SW 1271 (cell line): ENCODE measurements at places on chromosomes 5 and 9.
A peak's percentile ranks its signal among the peaks of the same experiment; 100 is the strongest.

- DNase-seq: no peak
Observed at GRCh38 chr5:8316608-8317280, 447.8 kb downstream of the MTRR start.

- DNase-seq: no peak
Observed at GRCh38 chr5:175816348-175816747, 55.0 kb upstream of the CPLX2 start.

DNA sequence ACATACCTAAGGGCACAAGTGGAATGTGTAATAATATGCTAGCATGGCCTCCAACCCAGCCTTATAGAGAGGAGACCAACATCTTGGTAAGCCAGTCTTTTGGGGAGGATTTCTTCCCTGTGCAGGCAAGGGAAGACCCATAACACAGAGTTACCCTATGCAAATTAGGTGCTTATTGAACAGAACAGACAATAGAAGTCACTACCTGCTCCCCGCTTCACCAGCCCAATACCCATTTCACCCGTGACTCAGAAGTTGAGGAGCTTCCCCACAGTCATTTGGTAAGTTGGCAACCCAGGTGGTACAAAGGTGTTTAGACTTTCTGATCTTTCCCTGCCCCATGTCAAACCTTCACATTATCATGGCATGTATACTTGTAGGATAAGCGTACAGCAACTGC is 44.6 kb downstream of the AOPEP start:
- no peak for DNase-seq

DNA sequence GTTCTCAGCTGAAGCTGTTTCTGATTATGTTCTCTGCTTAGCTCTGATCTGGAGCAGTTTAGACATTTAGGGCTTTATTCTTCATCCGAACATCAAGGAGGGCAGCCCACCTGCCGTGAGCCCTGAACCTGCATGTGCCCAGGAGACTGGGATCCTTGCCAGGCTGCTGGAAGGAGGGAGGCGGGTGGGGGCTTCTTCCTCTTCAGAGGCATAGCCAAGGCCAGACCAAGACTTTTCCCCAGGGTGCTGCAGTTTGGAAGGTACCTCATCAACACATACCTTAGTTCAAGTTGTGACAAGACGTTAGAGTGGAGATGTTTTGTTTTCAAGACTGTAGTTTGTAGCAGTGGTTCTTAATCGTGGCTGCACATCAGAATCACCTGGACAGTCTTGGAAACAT is 64.9 kb downstream of the RALGPS1 start:
- DNase-seq: no peak

DNA sequence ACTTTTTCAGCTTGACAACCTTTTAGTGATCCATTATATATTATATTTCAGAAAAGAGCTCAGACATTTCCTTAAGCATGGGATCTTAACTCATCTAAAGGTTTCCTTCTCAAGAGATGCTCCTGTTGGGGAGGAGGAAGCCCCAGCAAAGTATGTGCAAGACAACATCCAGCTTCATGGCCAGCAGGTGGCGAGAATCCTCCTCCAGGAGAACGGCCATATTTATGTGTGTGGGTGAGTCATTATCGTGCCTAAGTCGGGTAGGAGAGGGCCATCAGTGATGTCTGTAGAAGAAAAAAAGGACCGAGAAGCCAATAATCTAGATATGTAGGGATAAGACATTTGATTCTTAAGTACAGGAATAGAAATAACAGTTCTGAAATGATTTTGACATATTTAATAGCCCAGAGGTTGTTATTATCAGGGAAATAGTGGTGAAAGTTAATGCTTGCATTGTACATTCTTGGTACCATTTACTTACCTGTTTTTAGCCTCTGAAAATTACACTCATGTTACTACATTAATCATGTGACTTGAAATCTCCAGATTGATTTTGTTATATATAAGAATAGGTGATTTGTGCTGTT is 28.2 kb downstream of the MTRR start:
- DNase-seq: peak; percentile 36

- no peak for DNase-seq
Observed at GRCh38 chr5:143398451-143399237, 4.8 kb downstream of the NR3C1 start.

DNA sequence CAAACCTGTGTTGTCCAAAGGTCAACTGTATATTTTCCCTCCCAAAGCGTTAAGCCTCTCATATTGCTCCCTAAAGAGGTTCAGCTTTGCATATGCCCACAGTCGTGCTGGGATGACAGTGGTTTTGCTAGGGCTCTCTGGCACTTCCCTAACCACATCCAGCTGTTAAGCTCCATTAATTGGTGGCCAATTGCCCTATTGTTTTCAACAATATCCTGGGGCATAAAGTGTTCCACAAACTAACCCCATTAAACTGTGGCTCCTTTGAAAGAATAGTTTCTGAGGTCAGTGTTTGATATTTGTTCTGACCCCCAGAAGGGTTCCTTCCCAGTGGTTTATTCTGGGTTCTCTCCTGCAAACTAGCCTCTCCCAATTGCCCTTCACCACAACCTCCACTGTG is 194.5 kb downstream of the HSD17B3 start:
- no peak for DNase-seq

GRCh38 chr5:56429110-56429561 is 196.0 kb upstream of the ANKRD55 start:
- DNase-seq: no peak

DNA sequence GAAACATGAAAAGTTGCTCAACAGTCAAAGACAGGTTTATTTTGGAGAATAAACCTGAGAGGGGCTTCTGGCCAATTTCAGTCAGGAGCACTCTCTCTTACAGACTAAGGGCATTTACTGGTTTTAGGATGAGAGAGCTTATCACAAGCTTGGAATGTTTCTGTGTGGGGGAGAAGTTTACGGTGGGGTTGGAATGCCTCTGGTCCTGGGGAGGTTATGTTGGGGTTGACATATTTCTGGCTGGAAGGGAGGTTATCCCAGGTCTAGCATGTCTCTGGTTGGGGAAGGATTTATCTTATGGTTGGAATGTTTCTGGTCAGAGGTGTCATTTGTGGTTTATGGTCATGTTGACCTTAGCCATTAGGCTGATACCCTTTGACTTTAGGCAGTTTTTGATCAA is 1867.3 kb downstream of the EFNA5 start:
- no peak for DNase-seq

GRCh38 chr5:149277801-149278200 is 6.1 kb downstream of the AFAP1L1 start:
- no peak for DNase-seq

- DNase-seq: no peak
Observed at GRCh38 chr5:135234666-135235401, 164.2 kb downstream of the MACROH2A1 start.

DNA sequence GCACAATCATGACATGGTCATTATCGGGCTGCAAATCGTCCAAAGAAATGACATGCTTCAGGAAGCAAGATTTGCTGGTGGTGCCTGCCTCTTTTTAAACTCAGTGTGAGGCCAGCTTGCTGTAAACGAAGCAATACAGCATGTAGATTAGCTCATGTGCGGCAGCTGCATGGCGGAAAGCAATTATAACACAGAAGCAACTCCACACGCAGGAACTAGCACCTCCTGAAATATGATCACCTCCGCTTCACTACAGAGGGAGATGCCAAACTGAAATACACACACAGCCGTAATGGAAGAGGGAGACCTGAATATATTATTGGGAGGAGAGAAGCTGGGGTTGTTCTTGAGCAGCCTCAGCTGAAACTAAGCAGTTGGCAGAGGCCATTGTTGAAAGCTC is 312.5 kb downstream of the PSAT1 start:
- no peak for DNase-seq

DNA sequence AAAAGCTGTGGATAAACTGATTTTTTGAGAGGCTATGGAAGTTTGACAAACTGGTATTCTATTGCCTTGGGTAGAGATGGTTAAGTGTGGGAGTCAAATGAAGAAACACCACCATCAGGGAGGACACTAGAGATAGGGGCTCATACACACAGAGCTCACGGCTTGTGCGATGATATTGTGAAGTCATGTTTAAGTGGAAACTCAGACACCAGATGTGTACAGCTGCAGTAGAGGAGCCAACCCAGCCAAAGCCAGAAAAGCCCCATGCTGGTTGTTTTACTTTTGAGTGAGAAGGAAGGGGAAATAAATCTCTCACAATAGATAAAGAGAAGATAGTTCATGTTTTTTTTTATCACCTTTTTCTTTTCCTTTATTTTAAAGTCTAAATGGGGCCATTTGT is 377.7 kb downstream of the DMRT2 start:
- DNase-seq: no peak

- no peak for DNase-seq
Observed at GRCh38 chr5:13263701-13264100, 680.8 kb downstream of the DNAH5 start.

- DNase-seq: peak; percentile 93
Observed at GRCh38 chr5:56908942-56909293, 478 bp upstream of the SETD9 start.

DNA sequence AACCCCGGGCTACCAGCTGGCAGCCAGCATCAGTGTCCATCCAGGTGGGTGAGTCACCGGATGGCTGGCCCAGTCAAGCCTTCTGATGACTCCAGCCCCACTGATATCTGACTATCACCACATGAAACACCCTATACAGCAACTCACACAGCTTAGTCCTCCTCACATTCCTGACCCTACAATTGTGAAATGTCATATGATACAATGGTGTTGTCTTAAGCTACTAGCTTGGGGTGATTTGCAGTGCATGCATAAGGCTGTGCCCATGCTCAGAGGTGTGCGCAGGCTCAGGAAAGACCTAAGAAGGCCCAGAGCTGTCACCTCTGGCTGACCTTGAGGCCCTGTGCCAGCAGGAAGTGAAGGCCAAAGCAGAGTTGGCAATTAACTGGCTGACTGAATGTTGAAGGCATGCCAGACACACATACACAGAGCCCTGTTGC is 21.5 kb upstream of the SEMA4D start:
- DNase-seq: no peak
